ENCODE measurements at places on chromosomes 5 and 9. TPM values are rescaled to one million over a fixed set of nuclear protein-coding genes. Genes with fewer than 3 reads are reported as not detected.

- no peak for DNase-seq
Observed at GRCh38 chr5:45288746-45289145, 407.4 kb downstream of the HCN1 start.

Gene DND1
- 1.8 TPM for total RNA-seq

Gene QRFP
- total RNA-seq, result not detected

GRCh38 chr5:66742896-66743247 lies 146.7 kb downstream of the MAST4 start:
- no peak for DNase-seq

Gene MEGF9
- total RNA-seq, result 3.4 TPM

- DNase-seq, result no peak
Observed at GRCh38 chr9:133752739-133753446, 14.7 kb upstream of the SARDH start.

DNA sequence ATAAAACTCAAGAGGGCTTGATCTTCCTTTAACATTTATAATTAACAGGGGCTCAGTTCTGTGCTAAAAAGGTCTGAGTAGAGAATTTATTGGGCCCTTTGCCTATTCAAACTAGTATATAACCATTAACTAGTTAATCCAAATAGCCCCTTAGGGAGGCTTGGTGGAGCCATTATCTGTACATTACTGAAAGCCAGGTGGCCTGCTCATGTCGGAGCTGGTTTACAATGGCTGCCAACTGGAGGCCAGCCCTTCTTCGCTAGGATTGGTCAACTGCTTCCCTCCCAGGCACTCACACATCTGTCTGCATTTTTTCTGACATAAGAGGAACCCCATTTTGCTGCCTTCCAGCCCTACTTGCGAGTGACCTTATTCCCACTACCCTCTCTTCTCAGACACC lies 30.4 kb upstream of the NDFIP1 start:
- no peak for DNase-seq

GRCh38 chr5:100623719-100624118 lies 88.5 kb downstream of the FAM174A start:
- peak; percentile 29 for DNase-seq

Gene EQTN
- not detected for total RNA-seq

- no peak for DNase-seq
Observed at GRCh38 chr5:137122075-137122474, 377.1 kb downstream of the SPOCK1 start.

Gene RELL2
- total RNA-seq, result 15.3 TPM

DNA sequence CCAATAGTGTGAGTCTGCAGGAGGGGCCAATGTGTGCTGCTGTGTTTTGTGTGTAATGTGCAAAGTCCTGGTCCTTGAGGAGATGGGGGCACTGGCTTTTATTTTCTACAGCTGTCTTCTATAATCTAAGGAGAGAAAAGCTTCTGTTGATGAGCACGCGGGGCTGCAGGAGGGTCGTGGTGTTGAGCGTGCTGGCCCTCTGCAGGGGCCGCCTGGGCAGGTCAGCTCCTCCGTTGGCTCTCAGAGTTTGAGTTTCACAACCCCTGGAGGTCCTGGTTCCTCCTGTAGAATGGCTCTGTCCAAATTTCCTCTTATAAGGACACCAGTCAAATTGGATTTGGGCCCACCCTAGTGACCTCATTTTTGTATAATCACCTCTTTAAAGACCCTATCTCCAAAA lies 12.6 kb downstream of the OR2V1 start:
- DNase-seq, result no peak

- no peak for DNase-seq
Observed at GRCh38 chr9:90881648-90882047, 80.0 kb downstream of the SYK start.

- peak; percentile 40 for DNase-seq
Observed at GRCh38 chr5:147822686-147823491, 8.6 kb downstream of the SPINK1 start.

DNA sequence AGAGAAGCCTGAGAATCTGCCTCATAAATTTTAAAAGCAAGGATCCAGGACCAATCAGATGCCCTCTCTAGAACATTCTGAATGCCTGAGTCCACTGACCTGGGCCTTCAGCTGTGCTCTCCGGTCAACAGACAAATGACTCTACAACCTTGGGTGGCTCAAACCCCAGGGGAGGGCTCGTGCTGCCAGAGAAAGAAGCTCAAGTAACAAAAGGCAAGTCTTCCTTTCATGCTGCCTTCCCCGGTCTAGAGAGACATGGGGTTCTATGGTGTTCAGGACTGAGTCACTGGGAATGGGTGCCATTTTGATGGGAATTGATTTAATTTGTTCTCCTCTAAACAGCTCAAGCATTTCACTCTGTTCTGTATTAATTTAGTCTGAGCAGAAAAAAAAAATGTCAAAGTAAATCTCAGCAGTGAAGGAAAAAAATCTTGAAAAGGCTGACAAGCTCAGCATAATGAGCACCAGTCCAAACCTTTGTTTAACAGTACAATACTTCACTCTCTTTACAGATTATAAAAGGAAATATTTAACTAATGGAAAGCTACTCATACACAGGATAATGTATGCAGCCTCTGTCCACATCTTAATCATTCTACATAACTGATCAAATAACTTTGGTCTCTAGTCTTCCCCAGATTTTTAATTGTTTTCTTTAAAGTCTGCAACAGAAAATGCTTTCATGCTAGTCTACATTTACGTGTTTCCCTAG lies 191.0 kb downstream of the GLIS3 start:
- no peak for DNase-seq

Gene PNPLA7
- 0.21 TPM for total RNA-seq

Gene GCNT4
- not detected for total RNA-seq

Gene RFX3
- total RNA-seq, result 1.4 TPM

GRCh38 chr5:88872971-88873370 lies 10.0 kb downstream of the MEF2C start:
- DNase-seq, result no peak

Gene SLC12A7
- 2.4 TPM for total RNA-seq

- peak; percentile 41 for DNase-seq
Observed at GRCh38 chr9:4299005-4299795, 668 bp downstream of the GLIS3 start.

GRCh38 chr9:132068605-132069004 lies 11.1 kb downstream of the MED27 start:
- DNase-seq, result no peak

GRCh38 chr5:177314376-177315342 lies 3.0 kb upstream of the MXD3 start:
- no peak for DNase-seq

Gene HRCT1
- 3.2 TPM for total RNA-seq

Gene PCDHGA9
- total RNA-seq, result 0.29 TPM

Gene FLT4
- 0.31 TPM for total RNA-seq

Gene ARAP3
- total RNA-seq, result 4.8 TPM

- DNase-seq, result no peak
Observed at GRCh38 chr5:25539536-25539935, 894.8 kb upstream of the CDH10 start.

Gene GDF9
- total RNA-seq, result 0.21 TPM

All from HT1080 (cell line).